Neural progenitor cell (in vitro differentiated cells): ENCODE measurements at places on chromosomes 16 and 17. TPM values are rescaled to one million over a fixed set of nuclear protein-coding genes. Genes with fewer than 3 reads are reported as not detected.

- DNase-seq = no peak
Measured at GRCh38 chr16:27491894-27492587, 57.7 kb downstream of the GTF3C1 start.

- DNase-seq = no peak
Measured at GRCh38 chr16:57377080-57377841, 5.0 kb downstream of the CX3CL1 start.

GRCh38 chr16:15509593-15510535, 75.5 kb downstream of the BMERB1 start:
- peak; percentile 52 for DNase-seq

DNA sequence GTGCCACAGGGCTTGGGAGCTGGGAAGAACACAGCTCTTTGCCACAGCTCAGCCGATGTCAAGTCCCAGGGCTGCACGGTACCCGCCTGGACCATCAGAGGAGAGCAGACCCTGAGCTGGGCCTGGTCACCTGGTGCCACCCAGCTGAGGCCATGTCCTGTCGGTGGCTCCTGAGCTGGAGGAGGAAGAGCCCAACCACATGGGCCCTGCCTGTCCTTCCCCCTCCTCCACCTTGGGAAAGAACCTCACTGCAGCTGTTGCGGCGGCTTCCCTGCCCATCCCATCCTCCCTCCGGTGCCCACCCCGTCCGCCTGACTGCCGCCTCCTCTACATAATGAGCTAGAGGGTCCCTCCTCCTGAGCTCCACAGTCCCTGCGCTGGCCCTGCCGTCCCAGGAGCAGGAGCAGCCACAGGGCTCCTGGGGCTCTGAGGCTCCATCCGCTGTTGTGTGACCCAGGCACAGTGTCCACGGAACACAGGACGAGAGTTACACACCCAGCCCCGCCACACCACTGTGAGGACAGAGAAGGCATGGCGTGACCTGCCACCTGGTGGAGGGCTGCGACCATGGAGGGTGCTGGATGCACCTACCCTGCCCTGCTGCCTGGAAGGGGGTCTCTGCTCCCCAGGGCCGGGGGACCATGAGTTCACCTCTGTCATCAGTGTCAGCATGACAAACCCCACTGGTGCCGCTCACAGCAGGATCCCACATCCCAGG, 21.4 kb upstream of the CHMP6 start:
- DNase-seq = peak; percentile 62

- no peak for DNase-seq
Measured at GRCh38 chr17:43599835-43600234, 53.7 kb upstream of the ETV4 start.

DNA sequence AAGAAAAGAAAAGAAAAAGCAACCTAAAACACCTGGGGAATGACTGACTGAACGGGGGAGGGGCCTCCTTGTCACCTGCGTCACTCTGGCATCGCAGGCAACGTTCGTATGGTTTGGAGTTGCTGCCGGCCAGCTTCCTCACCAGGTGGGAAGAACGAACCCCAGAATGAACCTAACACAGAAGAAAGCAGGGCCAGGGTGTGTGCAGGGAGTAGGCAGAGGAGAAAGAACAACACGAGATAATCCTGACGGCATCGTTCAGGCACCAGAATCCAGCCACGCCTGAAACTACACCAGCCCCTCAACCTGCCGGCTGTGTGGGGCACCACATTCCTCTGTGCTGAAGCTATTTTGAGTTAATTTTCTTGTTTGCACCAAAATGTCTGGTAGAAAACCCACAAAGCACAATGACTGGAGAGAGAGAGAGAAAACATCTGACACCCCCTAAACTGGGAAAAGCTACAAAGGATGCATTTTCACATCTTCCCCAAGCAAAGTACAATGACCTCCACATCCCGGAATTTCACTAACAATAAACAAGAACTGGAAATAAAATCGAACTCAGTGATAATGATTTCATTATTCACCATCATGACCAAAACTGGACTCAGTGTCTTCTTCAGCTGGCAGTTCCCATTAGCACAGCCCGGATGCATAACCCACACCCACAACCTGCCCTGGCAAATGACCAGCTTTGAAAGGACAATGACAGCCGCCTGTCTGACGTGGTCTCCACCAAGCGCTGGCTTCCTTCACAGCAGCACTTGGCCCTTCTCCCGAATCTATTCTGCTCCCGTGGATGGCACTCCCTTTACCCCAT, 23.6 kb downstream of the RAB40B start:
- no peak for DNase-seq

DNA sequence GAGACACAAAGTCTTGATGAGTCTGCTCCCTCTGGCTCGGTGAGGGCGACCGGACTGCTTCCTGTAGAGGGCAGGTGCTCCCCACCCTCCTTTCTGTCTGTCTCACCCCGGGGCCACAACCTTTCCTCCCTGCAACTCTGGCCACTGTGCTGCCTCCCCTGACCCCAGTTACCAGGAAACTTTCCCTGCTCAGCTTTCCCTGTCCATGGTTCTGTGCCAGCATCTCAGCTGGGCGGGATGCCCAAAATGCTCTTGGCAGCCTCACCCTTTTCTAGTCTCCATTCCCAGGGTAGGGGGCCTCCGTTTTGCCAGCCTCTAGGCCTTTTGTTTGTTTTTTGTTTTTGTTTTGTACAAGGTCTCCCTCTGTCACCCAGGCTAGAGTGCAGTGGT, 1.4 kb downstream of the PLD2 start:
- DNase-seq = no peak

DNA sequence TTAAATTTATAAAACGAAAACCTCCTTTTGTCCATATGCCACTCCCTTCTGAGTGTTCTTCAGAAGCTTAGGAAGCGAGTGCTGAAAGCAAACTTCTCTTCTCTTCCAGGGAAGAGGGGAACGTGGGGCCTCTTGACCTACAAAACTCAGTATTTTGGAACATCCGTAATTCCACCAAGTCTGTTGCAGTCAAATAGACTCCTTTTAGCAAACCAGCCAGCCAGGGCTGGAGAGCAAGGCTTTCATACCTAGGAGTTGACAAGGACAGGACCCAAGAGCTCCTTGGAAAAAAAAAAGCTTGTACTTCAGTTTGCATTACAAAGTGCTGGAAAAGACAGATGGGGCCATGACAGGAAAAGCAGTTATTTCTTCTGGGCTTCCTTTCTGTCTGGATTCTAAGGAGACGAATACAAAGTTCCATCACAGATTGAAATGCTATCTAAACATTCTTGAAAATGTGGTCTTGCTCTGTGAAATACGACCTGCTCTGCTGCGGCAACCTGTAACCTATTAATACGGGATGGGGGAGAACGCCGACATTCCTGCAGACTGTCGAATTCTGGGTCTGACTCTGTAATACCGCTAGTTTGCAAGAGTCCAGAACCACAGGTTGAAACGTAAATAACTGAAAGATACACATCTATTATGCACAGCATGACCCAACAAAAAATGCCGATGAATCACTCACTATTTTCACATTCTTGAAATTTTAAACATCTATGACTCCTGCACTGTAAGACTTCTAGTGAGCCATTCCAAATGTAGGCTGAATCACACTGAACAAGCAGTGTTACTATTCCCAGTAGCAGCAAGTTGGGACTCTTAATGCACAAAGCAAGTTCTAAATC, 20.6 kb downstream of the VPS53 start:
- no peak for DNase-seq

DNA sequence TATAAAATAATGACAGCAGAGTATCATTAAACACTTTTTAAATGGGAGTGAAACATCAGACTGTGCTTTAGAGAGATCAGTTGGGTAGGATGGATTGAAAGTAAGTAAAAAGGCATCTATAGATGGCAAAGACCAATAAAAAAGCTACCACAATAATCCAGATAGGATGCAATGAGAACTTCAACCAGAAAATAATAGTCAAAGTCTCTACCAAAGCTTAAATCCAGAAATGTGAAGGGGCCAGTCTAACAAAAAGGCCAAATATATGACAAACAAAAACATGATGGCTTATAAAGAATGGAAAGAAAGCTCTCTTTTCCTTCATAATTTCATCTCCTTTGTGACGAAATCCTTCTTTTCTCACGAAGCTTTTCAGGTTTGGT, 12.3 kb downstream of the KANSL1 start:
- DNase-seq = no peak

- DNase-seq = peak; percentile 23
Measured at GRCh38 chr16:58393138-58393504, 850 bp downstream of the GINS3 start.

GRCh38 chr17:1920948-1921351, 91.1 kb downstream of the RPA1 start:
- DNase-seq = no peak

- no peak for DNase-seq
Measured at GRCh38 chr17:71480099-71480498, 640.7 kb upstream of the SOX9 start.

DNA sequence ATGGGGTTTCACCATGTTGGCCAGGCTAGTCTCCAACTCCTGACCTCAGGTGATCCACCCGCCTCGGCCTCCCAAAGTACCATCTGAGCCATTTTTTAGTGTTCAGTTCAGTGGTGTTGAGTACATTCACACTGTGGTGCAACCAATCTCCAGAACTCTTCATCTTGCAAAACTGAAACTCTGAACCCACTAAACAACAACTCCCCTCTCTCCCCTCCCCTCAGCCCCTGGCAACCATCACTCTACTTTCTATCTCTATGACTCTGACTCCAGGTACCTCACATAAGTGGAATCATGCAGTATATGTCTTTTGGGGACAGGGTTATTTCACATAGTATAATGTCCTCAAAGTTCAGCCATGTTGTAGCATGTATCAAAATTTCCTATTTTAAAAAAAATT, 18.7 kb upstream of the MAPK3 start:
- no peak for DNase-seq

GRCh38 chr16:77307426-77308162, 108.4 kb downstream of the SYCE1L start:
- no peak for DNase-seq

- no peak for DNase-seq
Measured at GRCh38 chr17:67469208-67469980, 92.3 kb downstream of the PITPNC1 start.

DNA sequence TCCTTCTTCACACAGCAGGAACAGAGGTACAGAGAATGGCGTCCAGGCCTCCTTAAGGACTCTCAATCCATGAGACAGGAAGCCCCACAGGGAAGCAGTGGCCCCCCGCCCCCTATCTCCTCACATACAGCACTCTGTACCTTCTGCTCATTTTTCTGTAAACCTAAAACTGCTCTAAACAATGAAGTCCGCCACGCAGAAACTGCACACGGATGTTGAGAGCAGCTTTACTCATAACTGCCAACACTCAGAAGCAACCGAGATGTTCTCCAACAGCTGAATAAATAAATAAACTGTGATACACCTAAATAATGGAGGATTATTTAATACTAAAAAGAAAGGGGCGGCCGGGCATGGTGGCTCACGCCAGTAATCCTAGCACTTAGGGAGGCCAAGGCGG, 9.9 kb downstream of the TBC1D16 start:
- DNase-seq = no peak

DNA sequence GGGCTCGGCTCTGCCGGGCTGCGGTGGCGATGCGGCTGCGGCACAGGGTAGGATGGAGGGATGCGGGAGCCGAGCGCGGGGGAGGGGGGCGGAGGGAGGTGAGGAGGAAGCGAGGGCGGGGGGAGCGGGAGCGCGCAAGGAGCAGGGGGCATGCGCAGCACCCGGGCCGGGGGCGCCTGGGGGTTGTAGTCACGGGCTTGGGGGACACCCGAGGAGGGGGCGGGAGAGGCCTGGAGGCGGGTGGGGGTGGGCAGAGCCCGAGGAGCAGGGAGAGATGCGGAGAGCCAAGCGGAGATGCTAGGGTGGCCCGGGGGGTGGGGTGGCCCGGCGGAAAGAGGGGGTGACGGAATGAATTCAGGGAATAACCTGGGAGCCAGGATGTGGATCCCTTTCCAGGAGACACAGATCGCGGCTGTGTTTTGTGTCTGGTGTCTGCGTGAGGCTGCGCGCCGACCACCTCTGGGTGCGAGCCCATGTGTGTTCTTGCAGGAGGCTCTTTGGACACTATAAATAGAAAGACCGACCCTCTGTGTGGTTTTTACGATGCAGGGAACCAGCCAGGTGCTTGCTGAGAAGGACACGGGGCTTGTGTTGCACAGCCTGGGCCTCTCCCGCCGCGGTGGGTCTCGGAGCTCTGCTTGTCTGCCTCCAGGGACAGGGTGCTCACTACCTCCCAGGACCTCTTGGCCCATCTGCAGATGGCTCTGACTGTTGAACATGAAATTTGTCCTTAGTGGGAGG, at the start of gene STX1B:
Gene STX1B, minus strand, starts transcription at position 54 of the 741 bp plus-strand sequence. CDS start 242 bp downstream, outside the sequence.
- peak; percentile 89 for DNase-seq

DNA sequence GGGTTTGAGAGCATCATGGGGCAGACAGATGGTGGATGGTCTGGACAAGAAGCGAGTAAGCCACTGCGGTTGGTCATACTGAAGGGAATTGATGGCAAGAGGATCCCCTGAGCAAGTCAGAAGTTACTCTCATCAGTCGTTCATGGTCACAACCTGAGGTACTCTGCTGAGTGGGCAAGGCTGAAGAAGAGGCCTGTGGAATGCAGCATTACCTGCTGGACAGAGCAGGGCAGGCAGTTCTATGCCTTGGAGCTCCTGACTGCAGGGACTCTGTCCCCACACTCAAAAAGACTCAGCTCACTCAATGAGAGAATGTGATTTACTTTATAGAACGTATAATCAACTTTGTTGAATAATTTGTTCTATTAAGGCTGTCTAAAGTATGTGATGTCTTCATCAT, 28.3 kb downstream of the ALDH3A2 start:
- DNase-seq = no peak

- peak; percentile 37 for DNase-seq
Measured at GRCh38 chr17:17824119-17824782, 12.5 kb downstream of the SREBF1 start.

DNA sequence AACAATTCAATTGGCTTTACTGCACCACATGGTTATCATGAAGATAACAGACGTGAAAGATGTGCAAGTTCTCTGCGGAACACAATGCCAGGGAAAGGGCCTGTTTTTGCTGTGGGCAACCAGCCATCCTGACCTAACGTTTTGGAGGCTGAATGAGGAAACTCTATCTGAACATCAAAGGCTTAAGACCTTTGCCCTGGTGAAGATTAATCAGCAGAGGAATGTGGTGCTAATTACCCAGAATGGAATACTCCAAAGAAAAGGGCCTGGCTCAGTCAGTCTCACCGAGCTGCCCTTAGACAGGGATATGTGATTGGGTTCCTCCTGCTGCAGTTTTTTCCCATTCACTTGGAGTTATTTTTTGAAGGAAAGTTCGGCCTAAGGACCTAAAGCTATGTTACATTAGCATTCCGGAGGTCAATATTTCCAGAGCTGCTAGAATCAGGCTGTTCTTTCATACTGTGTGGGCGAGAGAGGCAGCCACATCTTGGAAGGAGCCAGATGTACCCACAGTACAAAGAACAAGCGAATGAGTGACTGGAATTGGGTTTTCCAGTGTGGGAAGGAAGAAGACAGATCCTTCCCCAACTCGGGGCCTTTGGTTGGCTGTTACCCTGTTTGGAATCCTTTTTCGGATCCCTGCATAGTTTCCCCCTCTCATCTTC, 15.5 kb downstream of the ASIC2 start:
- DNase-seq = peak; percentile 72

GRCh38 chr17:39400547-39401411, 647 bp downstream of the FBXL20 start:
- no peak for DNase-seq

SHMT1 gene
- total RNA-seq = 26.3 and 38.5 TPM in 2 replicates

FOXN1 gene
- total RNA-seq = not detected in 2 replicates

XAF1 gene
- total RNA-seq = not detected in 2 replicates

ANKRD40CL gene
- total RNA-seq = not detected in 2 replicates

SMIM22 gene
- total RNA-seq = not detected in 2 replicates

GPR179 gene
- total RNA-seq = 0.22 TPM in 1 of 2 replicates, not detected in the other

PRSS36 gene
- total RNA-seq = 0.30 and 0.68 TPM in 2 replicates
